ENCODE measurements at places on chromosomes 6 and 20.

- DNase-seq: no peak
Measured at GRCh38 chr6:13035606-13036005, 292.7 kb downstream of the TBC1D7 start.

- no peak for DNase-seq
Measured at GRCh38 chr6:42345696-42346416, 105.9 kb downstream of the TRERF1 start.

DNA sequence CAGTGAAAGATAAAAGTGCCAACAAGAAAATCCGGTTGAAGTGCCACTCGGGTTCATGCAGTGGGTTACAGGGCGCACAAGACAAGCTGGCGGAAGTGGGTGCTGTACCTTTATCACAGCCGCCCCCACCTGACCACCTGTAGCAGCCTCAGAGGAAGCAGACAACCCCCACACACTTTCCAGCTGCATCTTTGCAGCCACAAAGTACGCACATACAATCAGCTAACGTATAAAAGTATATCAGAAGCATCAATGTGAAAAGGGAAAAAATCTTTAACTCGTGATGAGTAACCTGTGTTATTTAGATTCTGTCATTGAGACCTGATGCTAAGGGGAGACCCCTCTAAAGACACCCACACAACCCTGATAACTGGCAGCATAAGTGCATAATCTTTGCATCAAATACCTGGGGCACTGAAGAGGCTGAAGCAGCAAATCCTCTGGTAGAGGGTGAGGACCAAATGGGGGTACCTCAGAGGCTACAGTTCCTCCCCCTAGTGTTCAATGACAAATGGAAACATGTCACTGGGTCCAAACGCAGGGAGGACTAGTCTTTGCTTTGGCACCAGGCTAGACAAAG lies 22.1 kb downstream of the BACH2 start:
- DNase-seq: no peak

- no peak for DNase-seq
Measured at GRCh38 chr6:135577059-135577538, 79.6 kb upstream of the AHI1 start.

GRCh38 chr6:111589366-111589765 lies 16.3 kb downstream of the TRAF3IP2 start:
- no peak for DNase-seq

DNA sequence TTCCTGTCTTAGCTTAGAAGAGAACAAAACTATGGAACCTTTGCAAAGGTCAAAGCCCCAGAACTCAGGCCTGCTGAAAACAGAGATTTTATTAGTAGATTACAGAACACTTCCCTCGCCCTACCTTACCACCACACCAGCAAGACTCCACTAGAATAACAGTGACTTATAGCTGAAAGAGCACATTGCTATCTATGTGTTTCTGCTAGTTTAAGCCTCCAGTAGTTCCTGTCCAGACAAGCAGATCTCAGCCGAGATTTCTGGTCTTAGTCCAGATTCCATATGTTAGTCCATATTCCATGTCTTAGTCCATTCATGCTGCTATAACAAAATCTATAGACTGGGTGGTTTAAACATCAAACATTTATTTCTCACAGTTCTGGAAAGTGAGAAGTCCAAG lies 412.3 kb upstream of the ID4 start:
- no peak for DNase-seq

All from C1 segment of cervical spinal cord (tissue), 14 donors.